ENCODE measurements at places on chromosomes 12 and 14.

DNA sequence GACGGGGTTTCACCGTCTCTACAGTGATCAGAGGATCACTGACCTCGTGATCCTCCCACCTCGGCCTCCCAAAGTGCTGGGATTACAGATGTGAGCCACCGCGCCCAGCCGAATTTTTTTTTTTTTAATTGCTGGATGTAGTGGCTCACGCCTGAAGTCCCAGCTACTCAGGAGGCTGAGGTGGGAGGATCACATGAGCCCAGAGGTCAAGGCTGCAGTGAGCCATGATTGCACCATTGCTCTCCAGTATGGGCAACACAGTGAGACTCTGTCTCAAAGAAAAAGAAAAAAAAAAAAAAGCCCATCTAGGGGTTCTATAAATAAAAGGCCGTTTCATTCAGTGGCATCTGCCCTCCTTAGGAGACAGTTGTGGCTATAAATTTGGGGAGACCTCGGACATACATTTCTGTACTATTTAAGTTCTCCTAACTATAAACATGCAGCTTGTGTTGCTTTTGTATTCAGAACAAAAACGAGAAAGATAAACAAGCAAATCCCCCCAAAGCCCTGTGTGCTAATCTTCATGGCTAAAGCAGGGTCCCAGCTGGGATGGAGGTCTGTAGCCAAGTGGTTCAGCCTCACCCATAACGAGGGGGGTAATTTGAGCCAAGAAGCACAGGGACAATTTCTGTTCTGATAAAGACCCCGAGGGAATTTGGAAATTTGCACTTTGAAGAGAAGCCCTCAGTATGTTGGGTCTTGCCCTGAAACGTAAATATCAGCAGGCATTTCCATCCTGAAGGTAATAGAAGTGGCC is 35.0 kb upstream of the BCL7A start:
- DNase-seq: no peak

- no peak for DNase-seq
These were observed 91.8 kb downstream of the PLXNC1 start for GRCh38 chr12:94240171-94240570.

DNA sequence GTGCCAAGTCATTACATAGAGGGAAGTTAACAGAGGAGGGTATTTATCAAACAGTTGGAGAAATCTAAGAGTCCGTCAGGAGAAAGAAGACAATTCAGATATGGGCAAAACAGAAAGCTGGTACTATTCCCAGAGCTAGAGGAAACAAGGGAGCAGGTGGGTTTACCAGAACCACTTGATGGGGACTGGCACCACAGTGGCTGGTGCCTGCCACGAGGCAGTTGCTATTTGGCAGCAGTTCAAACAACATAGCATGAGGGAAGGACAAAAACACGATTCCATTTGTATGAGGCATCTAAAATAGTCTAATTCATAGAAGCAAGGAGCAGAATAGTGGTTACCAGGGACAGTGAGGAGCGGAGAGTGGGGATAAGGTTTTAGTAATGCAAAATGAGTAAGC is 24.6 kb upstream of the KLRD1 start:
- no peak for DNase-seq

- DNase-seq: no peak
These were observed 10.8 kb upstream of the IPO8 start for GRCh38 chr12:30706476-30706875.

- no peak for DNase-seq
These were observed 19.9 kb downstream of the SLC35F4 start for GRCh38 chr14:57845802-57846531.

DNA sequence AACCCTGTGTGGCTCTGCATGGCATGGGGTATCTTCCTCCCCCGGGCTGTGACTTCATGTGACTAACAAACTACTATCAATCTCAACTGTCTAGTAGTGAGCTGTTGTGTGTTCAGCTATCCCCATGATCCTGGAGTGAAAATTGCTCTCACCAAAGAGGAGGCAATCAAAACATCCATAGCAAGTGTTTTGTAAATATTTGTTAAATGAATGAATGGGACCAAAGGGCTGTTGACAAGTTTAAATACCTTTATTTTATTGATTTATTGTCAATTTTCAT is 138.1 kb upstream of the CPM start:
- DNase-seq: no peak

DNA sequence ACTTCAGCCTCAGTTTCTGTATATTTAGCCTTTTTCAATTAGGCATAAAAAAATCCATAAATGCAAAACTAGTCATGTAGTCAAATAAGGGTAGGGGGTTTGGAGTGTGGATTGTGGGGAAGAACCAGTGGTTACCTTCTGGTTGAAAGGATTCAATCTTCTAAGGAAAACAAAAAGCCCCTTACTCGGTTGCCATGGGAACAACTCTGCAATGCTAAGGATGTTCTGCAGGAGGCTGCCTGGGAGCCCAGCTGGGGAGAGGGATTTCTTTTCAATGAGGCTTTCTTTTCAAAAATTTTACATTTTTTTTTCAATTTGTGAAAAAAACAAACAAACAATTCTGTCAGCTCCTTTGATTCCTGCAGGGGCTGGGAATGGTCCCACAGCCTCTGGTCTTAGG is 67.2 kb downstream of the SLC8A3 start:
- DNase-seq: no peak

GRCh38 chr14:100122481-100123223 is 36.8 kb downstream of the DEGS2 start:
- DNase-seq: no peak

- no peak for DNase-seq
These were observed 117.8 kb downstream of the DUSP6 start for GRCh38 chr12:89234324-89235114.

GRCh38 chr14:68728342-68729106 is 64.3 kb downstream of the ZFP36L1 start:
- no peak for DNase-seq

- no peak for DNase-seq
These were observed 14.4 kb downstream of the FRMD6 start for GRCh38 chr14:51666070-51666469.

Measured in stimulated activated CD8-positive, alpha-beta memory T cell treated with anti-CD3 and anti-CD28 coated beads, Interleukin-4, amount 100 ng/mL, for 1 hour (primary cell).